Pancreas (tissue), 10 donors: ENCODE measurements at places on chromosomes 16 and 17. TPM values are rescaled to one million over a fixed set of nuclear protein-coding genes. Genes with fewer than 3 reads are reported as not detected.

Gene ITGB3
- polyA plus RNA-seq, result 0.72 TPM

Gene RAB37
- 1.3 TPM for polyA plus RNA-seq

Gene FAHD1
- polyA plus RNA-seq, result 12.4 TPM

DNA sequence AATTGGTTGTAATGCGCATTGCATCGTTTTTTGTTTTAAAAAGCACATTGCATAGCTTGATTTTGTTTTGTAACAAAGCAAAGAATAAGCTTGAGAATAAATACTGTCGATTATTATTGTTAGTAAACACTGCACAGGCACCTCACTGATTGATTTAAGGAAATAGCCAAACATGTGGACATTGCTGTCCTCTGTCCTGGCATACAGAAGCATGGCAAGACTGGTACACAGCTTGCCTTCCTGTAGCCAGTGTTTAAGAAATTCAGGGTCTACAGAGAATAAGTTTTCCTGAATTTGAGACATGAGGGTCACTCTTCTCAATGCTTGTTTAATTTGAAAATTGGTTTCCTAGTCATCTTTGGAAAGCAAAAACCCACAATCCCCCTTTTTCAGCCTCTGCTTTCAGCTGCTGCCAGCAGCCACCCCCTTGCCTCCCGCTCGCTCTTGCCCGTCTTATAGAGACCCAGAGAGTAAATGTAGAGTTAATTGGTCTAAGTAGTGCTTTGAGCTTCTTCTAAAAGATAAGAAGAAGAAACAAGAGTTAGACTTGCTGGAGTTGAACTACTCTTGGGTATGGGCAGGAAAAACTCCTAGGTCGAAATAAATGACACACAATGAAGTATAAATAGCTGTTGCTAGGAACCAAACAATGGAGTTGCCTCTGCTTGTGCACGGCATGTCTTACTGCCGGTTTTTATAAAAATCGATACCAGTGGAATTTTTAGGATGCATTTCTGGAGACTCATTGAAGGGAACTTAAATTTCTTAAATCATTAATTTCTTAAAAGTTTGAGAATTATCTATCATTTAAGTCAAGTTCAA, 116.6 kb downstream of the MRTFB start:
- no peaks in the 10 kb centered on the region for H3K36me3 ChIP-seq
- H3K27ac ChIP-seq, result no peak overlapping the region
- no peak for DNase-seq
- H3K4me1 ChIP-seq, result no peaks in the 10 kb centered on the region

- H3K27me3 ChIP-seq, result no peaks in the 10 kb centered on the region
- H3K27ac ChIP-seq, result no peak overlapping the region
- H3K4me1 ChIP-seq, result peaks cover 21% of the 10 kb centered on the region
- DNase-seq, result peak; percentile 65
These were observed 21.7 kb downstream of the KNOP1 start for GRCh38 chr16:19696328-19696727.

DNA sequence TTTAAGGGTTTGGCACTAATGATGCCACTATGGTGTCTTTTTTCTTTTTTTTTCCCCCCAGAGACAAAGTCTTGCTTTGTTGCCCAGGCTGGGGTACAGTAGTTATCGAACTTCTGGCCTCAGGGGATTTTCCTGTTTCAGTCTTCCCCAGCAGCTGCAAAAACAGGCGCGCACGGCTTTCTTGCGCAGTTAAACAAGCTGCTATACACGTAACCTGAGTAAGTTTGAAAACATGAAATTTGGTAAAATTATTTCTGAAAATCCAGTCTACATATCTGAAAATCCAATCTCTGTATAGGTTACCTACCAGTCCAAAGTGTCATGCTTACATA, 11.8 kb downstream of the TEX14 start:
- H3K36me3 ChIP-seq, result no peaks in the 10 kb centered on the region
- no peaks in the 10 kb centered on the region for H3K27me3 ChIP-seq
- H3K27ac ChIP-seq, result no peak overlapping the region
- DNase-seq, result no peak
- no peaks in the 10 kb centered on the region for H3K4me1 ChIP-seq
- no peak overlapping the region for H3K4me3 ChIP-seq

DNA sequence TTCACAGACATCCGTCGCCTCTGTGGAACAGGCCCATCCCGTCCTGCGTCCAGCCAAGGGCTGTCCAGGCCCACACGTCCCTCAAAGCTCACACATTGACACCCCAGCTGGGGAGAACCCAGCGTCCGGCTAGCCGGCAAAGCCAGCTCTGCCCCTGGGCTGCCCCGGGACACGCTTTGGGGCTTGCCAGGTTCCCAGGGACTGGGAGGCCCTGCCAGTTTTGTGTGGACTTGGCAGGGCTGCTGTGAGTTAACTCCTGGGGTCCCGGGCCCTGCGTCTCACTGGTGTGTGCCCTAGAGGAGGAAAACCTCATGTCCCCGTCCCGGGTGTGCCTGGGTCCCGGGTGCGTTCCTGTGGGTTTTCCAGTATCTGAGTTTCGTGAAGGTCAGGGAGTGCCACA, 6.3 kb downstream of the SOX8 start:
- no peaks in the 10 kb centered on the region for H3K27me3 ChIP-seq
- H3K4me3 ChIP-seq, result no peak overlapping the region
- no peaks in the 10 kb centered on the region for H3K36me3 ChIP-seq
- H3K27ac ChIP-seq, result no peak overlapping the region

DNA sequence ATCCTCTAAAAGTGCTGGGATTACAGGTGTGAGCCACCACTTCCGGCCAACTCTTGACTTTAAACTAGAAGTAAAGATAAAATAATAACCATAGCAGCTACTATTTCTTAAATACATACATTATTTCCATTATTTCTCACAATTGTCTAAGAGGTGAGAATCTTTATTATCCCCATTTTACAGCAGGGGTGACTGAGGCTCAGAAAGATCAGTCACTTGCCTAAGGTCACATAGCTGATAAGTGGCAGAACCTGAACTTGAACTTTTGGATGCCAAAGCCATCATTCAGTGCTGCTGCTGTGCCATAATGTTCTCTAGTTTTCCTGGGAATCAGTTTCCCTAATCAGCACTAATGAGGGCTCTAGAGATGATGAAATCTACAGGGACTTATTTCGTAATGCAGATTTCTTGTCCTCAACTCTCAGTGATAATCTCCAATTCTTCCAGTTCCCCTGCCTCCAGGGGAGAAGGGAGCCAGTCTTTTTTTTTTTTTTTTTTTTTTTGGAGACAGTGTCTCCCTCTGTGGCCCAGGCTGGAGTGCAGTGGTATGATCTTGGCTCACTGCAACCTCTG, 25.2 kb upstream of the GPRC5B start:
- DNase-seq, result no peak
- no peak overlapping the region for H3K4me3 ChIP-seq
- no peaks in the 10 kb centered on the region for H3K4me1 ChIP-seq
- H3K36me3 ChIP-seq, result no peaks in the 10 kb centered on the region
- no peaks in the 10 kb centered on the region for H3K27me3 ChIP-seq

- no peak for DNase-seq
- H3K27ac ChIP-seq, result no peak overlapping the region
- no peaks in the 10 kb centered on the region for H3K36me3 ChIP-seq
- H3K4me1 ChIP-seq, result no peaks in the 10 kb centered on the region
- no peaks in the 10 kb centered on the region for H3K27me3 ChIP-seq
These were observed 29.1 kb downstream of the EFCAB13 start for GRCh38 chr17:47352848-47353247.

DNA sequence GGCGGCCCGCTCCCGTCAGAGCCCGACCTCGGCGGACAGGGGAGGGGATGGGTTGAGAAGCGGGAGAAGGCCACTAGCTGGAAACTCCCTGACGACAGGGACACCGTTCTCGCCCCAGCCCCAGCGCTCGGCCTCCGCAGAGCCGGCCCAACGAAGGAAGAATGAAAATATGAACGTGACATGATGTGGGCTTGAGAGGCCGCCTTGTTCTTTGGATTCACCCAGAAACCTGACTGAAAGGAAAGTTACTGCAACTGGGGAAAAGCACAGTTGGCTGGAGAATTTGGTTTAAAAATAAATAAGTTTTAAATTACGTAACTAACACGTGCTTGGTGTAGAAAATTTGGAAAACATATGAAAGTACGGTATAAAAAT, 21.1 kb downstream of the NPTX1 start:
- peak; percentile 72 for DNase-seq
- peak overlapping the region; percentile 74 for H3K4me3 ChIP-seq
- no peaks in the 10 kb centered on the region for H3K36me3 ChIP-seq
- peaks cover 8% of the 10 kb centered on the region for H3K4me1 ChIP-seq
- no peaks in the 10 kb centered on the region for H3K27me3 ChIP-seq

DNA sequence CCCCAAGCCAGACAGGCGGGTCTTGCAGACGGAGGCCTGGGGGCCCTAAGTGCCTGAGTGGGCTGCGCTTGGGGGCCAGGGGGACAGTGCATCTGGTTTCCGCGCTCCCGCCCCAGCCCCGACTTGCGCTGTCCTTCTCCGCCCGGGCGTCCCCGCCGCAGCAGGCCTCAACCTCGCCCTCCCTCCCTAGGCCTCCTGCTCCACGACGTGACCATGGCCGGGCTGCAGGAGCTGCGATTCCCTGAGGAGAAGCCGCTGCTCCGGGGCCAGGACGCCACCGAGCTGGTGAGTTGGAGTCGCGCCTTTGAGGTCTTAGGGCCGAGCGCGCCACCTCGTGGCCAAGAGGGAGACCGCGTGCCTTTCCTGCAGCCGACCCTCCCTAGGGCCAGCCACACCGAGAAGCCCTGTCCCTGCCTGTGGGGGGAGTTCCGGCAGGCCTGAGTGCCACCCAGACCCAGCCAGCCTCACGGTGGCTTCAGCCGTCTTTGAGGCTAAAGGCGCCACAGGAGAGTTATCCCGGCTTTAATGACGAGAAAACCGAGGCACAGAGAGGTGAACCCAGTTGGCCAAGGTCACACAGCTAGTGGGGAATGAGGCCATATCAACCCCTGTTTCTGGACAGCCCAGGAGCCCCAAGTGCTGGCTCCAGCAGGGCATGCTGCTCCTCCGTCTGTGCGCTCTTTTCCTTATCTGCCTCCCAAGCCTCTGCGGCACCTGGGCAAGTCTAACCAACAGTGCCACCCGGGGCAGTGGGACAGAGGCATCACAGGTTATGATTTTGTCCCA, 12.2 kb upstream of the NDRG4 start:
- no peak overlapping the region for H3K27ac ChIP-seq
- H3K4me1 ChIP-seq, result no peaks in the 10 kb centered on the region
- no peaks in the 10 kb centered on the region for H3K27me3 ChIP-seq
- no peak overlapping the region for H3K4me3 ChIP-seq

- DNase-seq, result no peak
- H3K27ac ChIP-seq, result no peak overlapping the region
- no peak overlapping the region for H3K4me3 ChIP-seq
- H3K4me1 ChIP-seq, result no peaks in the 10 kb centered on the region
- H3K36me3 ChIP-seq, result peaks cover 12% of the 10 kb centered on the region
These were observed 18.8 kb downstream of the PCTP start for GRCh38 chr17:55769625-55770000.

- no peaks in the 10 kb centered on the region for H3K27me3 ChIP-seq
- DNase-seq, result no peak
- no peak overlapping the region for H3K27ac ChIP-seq
- no peaks in the 10 kb centered on the region for H3K4me1 ChIP-seq
- H3K36me3 ChIP-seq, result no peaks in the 10 kb centered on the region
These were observed 227.1 kb downstream of the MAP2K4 start for GRCh38 chr17:12247761-12248160.

GRCh38 chr16:17368446-17368845, 102.3 kb downstream of the XYLT1 start:
- H3K36me3 ChIP-seq, result no peaks in the 10 kb centered on the region
- H3K27me3 ChIP-seq, result no peaks in the 10 kb centered on the region
- H3K4me3 ChIP-seq, result no peak overlapping the region
- DNase-seq, result no peak
- H3K27ac ChIP-seq, result no peak overlapping the region

- no peak overlapping the region for H3K4me3 ChIP-seq
- H3K4me1 ChIP-seq, result no peaks in the 10 kb centered on the region
- no peak for DNase-seq
- no peaks in the 10 kb centered on the region for H3K27me3 ChIP-seq
- H3K36me3 ChIP-seq, result peaks cover 5% of the 10 kb centered on the region
- no peak overlapping the region for H3K27ac ChIP-seq
These were observed 45.8 kb downstream of the WDR45B start for GRCh38 chr17:82602487-82602886.

- peaks cover 6% of the 10 kb centered on the region for H3K36me3 ChIP-seq
- H3K4me1 ChIP-seq, result peaks cover 5% of the 10 kb centered on the region
- no peak overlapping the region for H3K27ac ChIP-seq
- DNase-seq, result no peak
- H3K27me3 ChIP-seq, result no peaks in the 10 kb centered on the region
These were observed 5.9 kb downstream of the ZNF205 start for GRCh38 chr16:3118204-3118790.

DNA sequence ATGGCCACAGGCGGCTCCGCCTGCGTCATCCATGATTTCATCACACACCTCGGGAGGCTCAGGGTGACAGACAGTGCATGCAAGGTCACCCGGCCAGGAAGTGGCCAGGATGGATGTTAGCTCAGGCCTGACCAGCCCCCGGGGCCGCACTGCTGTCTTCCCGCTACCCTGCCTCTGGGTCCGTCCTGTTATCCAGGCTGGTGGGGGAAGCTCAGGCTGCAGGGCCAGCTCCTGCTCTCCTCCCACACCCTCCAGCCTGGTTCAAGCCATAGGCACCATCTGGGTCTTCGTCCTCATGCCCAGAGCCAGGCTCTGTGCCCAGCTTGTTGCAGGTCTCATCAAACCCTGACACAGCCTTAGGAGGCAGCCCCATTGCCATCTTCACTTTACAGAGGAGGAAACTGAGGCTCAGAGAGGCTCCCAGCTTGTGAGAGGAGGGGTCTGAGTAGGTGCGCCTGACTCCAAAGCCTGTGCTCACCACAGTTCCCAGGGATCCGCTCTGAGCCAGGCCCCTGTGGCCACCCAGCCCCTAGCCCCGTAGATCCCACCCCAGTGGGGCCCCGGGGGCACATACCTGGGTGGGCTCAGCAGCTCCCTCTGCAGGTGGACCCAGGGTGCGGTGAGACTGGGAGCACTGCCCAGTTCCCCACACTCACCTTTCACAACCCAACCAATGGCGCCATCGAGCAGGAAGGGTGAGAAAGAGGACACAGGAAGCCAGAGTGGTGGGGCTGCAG, 412 bp upstream of the ADGRG3 start:
- no peaks in the 10 kb centered on the region for H3K36me3 ChIP-seq
- DNase-seq, result peak; percentile 56
- H3K4me3 ChIP-seq, result no peak overlapping the region
- H3K27me3 ChIP-seq, result no peaks in the 10 kb centered on the region
- H3K4me1 ChIP-seq, result no peaks in the 10 kb centered on the region

GRCh38 chr16:72609933-72610332, 438.0 kb upstream of the PMFBP1 start:
- H3K27me3 ChIP-seq, result no peaks in the 10 kb centered on the region
- no peaks in the 10 kb centered on the region for H3K36me3 ChIP-seq
- no peaks in the 10 kb centered on the region for H3K4me1 ChIP-seq
- H3K4me3 ChIP-seq, result no peak overlapping the region
